Ascending aorta (tissue), 2 donors: ENCODE measurements at places on chromosomes 3 and 15. TPM values are rescaled to one million over a fixed set of nuclear protein-coding genes. Genes with fewer than 3 reads are reported as not detected.
A peak's percentile ranks its signal among the peaks of the same experiment; 100 is the strongest.

The FES gene
- 65.1 TPM for total RNA-seq

The SLC15A2 gene
- total RNA-seq: not detected

The IDH3A gene
- total RNA-seq: 17.7 TPM

The EPHB3 gene
- 1.2 TPM for total RNA-seq

The ERICH6 gene
- not detected for total RNA-seq

The NRG4 gene
- total RNA-seq: not detected

DNA sequence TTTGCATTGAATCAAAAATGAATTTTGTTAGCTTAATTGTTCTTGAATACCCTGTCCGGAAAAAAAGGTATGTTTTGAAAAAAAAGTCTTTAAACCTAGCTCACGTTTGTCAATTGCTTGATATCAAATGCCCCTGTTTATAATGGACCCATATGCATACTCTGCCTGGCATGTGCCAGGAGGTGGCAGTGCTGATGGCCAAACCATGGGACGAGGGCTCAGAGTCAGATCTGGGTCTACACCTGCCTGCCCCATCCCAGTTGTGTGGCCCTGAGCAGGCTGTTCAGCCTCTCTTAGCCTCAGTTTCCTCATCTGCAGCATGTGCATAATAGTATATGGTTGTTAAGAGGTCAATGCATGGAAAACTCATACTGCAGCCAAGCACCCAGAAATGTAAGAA, 38.8 kb downstream of the PRKCD start:
- no peak for DNase-seq

DNA sequence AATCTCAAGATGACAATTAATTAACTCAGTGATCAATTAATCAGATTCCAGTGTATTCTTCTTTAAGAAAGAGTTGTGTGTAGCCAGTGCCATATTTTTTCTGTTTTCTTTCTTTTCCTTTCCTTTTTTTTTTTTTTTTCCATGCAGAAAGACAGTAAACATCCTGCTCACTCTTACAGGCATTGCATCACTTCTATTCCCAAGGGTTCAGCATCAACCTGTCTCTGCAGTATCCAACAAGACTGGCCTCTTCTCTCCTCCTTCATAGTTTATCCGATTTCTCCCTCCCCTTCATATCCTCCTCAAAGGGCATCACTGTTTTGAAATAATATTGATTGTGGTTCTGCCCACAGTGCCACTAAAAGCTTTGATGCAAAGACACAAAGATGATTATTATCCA, 17.0 kb upstream of the SLC9A9 start:
- no peak for DNase-seq

- no peak for DNase-seq
Observed at GRCh38 chr15:33200903-33201302, 6.4 kb upstream of the FMN1 start.

GRCh38 chr15:39777496-39777895, 5.1 kb downstream of the FSIP1 start:
- no peak for DNase-seq

- no peak for DNase-seq
Observed at GRCh38 chr3:27354588-27355203, 14.5 kb downstream of the NEK10 start.

- DNase-seq: no peak
Observed at GRCh38 chr3:191085091-191085490, 114.0 kb upstream of the OSTN start.

GRCh38 chr3:30577788-30578187, 28.6 kb upstream of the TGFBR2 start:
- DNase-seq: no peak

DNA sequence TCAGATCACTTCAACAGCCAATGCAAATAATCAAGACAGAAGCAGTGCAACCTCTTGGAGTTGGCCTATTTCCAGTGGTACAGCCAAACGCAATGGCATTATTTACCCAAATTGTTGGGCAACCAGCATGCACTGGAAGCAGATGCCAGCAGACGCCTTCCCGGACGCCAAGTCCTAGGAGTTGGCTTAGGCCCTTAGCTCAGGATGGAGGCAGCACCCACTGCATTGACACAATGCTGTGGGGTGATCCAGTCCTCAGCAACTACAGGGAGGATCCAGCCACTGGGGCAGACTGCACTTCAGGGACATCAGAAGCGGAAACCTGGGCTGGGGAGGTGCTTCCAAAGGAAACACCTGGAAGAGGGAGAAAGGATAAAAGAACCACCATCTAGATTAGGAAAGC, 290.4 kb downstream of the FAM43A start:
- DNase-seq: peak; percentile 83
